MM.1S (cell line): ENCODE measurements at places on chromosomes 6 and 20.

DNA sequence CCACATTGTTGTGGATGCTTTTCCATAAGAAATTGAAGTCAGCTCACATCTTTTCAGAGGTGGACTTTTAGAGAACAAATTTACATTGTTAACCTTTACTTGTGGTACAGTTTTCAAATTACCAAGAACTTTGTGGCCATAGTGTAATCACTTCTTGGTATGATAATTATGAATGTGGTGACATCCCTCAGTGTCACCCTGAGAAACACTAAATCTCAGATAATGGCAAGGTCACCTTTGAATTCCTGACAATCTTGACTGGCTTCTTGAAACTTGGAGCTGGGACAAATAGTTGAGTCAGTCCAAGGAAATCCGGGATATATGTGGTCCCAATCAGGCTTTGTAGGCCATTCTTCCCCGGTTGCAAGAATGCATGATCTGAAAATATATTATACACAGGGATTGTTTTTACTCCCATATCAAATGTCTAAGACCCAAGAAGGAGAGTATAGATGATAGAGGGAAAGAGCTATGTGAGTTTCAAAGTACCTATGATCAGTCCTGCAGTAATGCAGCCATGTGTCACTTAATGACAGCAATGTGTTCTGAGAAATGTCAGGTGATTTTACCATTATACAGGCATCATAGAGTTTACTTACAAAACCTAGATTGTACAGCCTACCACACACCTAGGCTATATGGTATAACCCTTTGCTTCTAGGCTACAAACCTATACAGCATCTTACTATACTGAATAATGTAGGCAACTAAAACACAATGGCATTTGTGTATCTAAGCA lies 120.8 kb upstream of the MTHFD1L start:
- DNase-seq: no peak

DNA sequence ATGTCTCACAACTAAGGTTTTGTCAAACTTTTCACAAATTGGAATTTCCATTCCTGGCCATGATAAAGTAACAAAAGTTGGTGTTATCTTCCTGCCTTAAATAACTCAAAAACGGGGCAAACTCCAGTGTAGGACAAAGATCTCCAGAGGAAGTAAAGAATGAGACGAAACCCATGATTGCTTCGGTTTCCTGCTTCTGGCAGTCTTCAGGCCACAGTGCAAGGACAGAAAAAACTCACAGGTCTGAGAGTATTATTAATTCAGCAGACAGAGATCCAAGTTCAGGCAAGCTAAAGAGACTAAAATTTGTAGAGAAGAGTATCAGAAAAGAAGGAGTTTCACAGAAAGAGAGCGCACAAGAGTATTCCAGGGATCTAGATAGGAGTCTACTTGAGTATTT lies 64.8 kb upstream of the RCAN2 start:
- no peak for DNase-seq

- no peak for DNase-seq
These were observed 59.2 kb downstream of the TRAM2 start for GRCh38 chr6:52517502-52518278.

GRCh38 chr6:148053796-148054195 lies 288.8 kb upstream of the SASH1 start:
- DNase-seq: no peak

- no peak for DNase-seq
These were observed 80.8 kb upstream of the KCNK16 start for GRCh38 chr6:39403304-39403703.

DNA sequence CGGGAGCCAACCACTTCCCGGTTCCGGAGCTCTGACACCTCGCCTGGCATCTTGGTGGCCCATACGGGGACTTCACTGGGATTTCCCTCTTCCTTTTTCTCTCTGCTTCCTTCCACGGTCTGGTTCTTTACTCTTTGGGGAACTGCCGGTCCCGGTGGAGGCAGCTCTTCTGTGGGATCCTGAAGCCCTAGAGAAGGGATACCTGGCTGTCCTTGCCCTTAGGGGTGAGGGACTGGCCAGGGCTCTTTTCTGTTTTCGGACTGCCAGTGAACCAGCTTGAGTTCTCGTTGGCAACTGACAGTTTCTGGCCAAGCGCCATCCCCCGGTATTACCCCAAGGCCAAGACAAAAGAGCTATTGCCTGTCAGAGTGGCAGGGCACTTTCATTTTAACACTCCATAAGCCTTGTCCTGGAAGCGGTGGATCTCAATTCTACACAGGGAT lies 880 bp upstream of the CPXM1 start:
- no peak for DNase-seq
